Cortex of kidney (tissue), 1 donor: ENCODE measurements at places on chromosomes 7 and 10.

DNA sequence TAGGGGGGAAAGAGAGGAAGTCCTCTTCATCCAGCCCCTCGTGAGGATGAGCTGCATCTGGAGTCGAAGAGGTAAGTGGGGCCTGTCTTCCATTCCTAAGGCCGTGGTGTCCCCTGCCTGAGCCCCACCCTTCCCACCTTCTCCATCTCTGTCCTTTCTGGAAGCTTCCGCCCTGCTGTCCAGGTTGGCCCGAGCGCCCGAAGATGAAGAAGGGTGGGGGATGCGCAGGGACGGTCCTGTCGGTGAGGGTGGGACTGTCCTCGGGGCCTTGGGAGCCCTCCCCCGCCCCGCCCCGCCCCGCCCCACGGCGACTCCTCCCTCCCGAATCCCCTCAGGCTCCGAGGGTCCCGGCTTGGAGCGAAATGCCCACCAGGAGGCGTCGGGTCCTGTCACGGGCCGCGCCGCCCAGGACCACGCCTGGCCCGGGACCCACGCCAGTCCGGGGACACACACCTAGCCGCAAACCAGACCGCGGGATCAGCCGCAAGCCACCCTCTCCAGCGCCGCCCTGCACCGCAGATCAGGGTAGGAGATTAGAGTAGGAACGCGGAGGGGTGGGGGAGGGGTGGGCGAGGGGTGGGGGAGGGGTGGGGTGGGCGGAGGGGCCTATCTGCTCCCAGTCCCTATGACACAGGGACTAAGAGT lies 15.3 kb downstream of the GPRIN2 start:
- no peak for DNase-seq

GRCh38 chr7:50266635-50267386 lies 37.7 kb upstream of the IKZF1 start:
- DNase-seq: no peak

DNA sequence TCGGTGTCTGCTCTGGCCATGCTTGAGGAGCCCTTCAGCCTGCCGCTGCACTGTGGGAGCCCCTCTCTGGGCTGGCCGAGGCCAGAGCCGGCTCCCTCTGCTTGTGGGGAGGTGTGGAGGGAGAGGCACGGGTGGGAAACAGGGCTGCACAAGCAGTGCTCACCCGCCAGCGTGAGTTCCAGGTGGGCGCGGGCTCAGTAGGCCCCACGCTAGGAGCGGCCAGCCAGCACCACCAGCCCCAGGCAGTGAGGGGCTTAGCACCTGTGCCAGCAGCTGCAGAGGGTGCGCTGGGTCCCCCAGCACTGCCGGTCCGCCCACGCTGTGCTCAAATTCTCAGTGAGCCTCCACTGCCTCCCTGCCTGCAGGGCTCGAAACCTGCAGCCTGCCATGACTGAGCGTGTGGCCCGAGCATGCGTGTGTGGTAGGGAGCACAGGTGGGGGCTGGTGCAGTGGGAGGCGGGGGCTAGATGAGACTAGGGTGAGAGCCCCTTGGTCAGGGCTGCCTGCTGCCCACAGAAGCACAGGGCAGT lies 223.0 kb downstream of the ZNF248 start:
- DNase-seq: no peak

- no peak for DNase-seq
Observed at GRCh38 chr7:19798986-19799385, 25.6 kb upstream of the TMEM196 start.

GRCh38 chr7:131056007-131056406 lies 271.7 kb upstream of the MKLN1 start:
- no peak for DNase-seq

DNA sequence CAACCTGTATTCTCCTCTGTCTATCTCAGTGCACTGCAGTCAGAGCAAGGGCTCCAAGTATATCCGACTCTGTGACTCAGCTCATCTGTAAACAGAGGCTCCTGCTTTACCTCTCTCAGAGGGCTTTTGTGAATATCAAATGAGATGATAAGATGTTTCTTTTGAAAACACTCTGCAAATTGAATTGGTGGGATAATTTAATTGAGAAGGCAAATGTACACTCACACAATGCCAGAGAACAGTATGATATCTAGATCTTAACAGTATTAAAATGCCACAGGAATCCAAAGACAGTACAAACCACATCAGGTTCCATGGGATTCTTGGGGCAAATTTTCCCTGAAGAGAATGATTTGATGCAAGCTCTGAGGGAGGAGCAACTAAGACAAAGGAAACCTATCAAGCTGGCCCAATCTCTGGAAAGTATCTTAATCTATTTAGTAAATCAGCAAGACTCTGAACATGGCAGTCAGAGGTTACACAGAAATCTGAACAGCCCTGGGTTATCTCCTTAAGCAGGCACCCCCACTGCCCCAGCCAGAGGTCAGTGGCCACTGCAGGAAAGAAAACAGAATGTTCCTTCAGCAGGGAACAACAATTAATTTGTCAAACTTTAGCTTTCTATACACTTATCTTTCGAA lies 45.9 kb downstream of the DOCK4 start:
- no peak for DNase-seq

- DNase-seq: no peak
Observed at GRCh38 chr7:176786-177459, 15.4 kb upstream of the FAM20C start.

- no peak for DNase-seq
Observed at GRCh38 chr7:10637991-10638390, 335.7 kb upstream of the PHF14 start.
